ENCODE measurements at places on chromosomes 6 and 20.

DNA sequence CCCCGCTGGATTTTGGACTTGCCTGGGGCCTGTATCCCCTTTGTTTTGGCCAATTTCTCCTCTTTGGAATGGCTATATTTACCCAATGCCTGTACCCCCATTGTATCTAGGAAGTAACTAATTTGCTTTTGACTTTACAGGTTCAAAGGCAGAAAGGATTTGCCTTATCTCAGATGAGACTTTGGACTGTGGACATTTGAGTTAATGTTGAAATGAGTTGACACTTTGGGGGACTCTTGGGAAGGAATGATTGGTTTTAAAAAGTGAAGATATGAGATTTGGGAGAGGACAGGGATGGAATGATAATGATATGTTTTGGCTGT, 1220.3 kb upstream of the CITED2 start:
- DNase-seq = no peak

- DNase-seq = no peak
Measured at GRCh38 chr6:13917141-13917540, 7.6 kb upstream of the RNF182 start.

GRCh38 chr20:60667641-60668040, 584.4 kb upstream of the CDH4 start:
- DNase-seq = no peak

DNA sequence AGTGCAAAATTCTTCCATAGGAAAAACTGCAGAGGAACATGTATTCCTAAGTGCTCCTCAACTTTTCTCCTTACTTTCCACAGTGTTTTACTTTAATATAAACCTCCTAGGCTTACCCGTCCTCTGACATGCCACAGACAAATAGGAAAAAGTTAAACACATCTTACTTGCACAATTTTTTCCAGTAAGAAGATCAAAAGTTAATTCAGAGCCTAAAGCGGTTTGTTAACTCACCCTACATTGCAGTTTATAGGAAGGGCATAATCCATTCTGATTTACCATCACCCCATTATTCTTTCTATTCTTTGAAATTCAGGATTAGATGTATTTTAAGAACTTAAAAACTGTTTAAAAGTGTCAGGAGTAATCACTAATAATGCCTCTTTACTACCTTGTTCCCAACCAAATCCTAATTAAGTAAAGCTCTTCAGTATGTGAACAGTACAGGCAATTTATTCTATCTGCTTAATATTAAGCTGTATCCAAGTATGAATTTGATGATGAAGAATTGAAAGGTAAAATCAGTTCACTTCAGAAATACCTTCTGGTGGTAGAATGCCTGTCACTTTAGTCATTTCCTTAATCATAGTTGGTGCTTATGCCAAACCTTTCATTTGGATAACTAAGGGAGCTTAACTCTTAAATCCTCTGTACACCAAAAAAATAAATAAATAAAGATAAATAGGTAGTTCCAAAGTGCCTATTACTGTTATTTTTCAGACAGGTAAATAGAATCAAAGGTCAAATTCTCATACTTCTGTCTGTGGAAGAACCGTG, 292.0 kb downstream of the ALDH8A1 start:
- no peak for DNase-seq
